Activated CD8-positive, alpha-beta memory T cell treated with anti-CD3 and anti-CD28 coated beads for 4 hours (primary cell): ENCODE measurements at places on chromosomes 5 and 9.

- DNase-seq, result no peak
Observed at GRCh38 chr9:74728176-74728575, 159.5 kb downstream of the TRPM6 start.

GRCh38 chr9:37417252-37417803 is 5.2 kb upstream of the GRHPR start:
- DNase-seq, result no peak

DNA sequence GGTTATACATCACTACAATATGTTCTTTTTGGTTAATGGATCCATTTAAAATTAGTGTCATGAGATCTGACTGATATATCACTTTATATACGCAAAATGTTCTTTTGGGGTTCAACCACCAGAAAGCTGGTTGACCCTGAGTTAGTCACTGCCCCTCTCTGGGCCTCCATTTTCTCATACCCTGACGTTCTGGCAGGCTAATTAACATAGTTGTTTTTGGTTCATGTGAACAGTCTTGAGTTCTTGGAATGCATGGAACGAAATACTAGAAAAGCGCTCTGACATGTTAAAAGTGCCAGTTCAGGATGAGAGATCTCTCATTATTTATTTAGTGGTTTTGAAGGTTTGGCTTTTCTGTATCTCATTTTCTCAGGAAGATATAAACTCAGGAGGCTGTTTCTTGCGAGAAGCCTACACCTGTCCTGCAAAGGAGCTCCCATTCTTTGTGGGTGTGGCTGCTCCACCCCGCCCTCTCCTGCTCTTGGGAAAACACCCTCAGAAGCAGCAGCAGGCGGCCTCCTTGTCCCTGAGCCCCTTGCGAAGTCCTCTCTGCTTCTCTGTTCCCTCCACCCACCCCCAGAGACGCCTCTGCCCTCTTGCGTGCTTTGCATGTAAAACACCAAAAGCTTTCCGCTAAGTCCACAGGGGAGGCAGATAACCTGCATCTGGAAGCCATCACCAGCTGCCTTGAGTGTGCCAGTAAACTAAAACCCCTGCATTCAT is 302.4 kb upstream of the PANK3 start:
- DNase-seq, result no peak

DNA sequence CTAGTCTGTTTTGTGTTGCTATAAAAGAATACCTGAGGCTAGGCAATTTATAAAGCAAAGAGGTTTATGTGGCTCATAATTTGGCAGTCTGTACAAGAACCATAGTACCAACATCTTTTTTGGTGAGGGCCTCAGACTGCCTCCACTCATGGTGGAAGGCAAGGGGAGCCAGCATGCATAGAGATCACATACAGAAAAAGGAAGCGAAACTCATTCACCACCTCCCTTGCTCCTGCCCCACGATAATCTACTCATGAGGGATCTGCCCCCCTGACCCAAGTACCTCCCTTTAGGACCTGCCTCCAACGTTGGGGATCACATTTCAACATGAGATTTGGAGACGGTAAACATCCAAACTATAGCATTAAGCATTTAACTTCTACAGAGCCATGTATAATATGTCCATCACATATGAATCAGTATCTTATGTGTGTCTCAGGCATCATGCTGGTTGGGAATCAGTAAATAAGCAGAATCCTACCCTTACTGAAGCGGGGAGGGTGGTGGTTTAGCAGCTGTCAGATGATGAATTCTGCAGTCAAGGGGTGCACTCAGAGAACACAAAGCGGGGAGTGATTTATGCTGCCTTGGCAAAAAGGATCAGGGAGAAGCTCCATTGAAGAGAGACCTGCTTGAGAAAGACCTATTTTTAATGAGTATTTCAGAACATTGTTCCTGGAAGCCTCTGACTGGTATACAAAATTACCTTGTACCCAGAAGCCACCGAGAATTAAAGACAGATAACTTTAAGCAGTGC is 34.8 kb downstream of the HMGXB3 start:
- DNase-seq, result no peak

DNA sequence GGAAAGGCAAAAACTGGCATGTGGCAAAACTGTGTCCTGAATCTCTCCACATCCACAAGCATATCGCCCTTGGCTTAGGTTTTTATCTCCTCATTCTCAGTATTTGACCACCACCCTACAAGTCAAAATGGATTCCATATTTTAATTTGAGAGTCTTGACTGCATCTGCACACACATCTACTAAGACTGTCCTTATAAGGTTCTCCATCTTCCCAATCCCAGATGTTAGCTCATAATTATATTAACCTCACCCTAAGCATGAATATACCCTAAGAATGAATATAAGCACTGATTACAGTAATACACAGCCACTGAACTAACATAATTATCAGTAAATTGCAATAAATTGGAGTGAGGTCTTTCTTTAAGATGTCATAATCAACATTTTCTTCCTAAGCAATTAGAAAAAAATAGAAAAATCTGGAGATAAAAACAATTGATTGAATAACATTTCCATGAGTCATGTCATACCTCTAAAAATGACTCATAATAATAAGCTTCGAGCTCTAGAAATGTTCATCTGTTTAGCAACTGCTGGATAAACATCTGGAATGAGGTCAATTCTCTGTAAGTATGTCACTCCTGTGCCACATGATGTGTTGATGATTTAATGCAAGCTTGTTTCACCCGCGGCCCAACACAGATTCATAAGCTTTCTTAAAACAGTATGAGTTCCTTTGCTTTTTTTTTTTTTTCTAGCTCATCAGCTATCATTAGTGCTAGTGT is 39.9 kb upstream of the PAM start:
- no peak for DNase-seq

DNA sequence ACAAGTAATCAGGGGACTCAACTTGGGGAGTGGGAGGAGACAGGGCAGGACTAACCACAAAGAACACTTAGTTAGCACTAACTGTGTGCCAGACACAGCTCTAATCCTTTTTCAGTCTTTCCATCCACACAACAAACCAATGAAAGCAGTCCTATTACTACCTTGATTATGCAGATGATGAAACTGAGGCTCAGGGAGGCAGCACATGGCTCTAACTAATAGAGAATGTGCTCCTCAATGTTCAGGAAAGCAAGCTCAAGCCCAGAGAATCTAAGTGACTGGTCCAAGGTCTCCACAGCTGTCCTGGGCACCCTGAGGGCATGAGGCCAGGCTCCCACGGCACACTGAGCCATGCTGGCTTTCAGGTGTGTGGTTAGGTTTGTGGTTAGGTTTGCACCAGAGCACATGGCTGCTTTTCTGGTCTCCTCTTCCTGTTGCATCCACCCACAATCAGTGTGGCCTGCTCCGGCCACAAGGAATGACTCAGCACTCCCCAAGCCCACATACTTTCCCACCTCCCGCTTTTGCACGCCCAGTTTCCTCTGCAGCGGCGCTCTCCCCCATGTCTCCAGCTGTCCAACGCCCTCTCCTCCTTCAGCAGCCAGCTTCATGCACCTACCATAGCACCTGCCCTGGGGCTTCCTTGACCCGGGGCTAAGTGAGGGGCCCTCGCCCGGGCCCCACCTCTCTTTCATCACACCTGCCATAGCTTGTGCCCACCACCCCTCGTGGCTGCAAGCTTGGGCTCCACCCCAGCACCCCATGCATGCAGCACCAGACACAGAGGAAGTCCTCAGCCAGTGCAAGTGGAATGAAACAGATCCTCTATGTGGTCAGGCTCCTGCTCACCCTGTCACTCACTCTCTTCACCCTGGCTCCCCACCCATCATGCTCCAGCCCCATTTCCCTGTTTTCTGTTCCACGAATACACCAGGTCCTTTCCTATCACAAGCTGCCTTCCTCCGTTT is 133.1 kb downstream of the GABBR2 start:
- DNase-seq, result no peak

DNA sequence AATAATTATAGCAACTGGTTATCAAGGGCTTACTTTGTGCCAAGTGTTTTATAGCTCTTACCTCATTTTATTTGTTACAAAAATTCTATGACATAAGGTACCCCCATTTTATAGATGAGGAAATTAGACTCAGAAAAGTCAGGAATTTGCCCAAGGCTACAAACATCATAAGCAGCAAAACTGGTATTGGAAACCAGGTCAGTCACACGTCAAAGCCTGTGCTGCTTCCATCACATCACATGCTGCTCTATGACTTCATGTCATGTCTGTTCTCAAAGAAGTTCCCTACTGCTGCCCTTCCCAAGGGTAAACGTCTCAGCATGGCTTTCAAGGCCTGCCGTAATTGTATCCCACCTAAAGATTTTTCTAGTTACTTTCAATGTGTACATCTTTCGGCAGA is 6.9 kb upstream of the KIF2A start:
- DNase-seq, result no peak

DNA sequence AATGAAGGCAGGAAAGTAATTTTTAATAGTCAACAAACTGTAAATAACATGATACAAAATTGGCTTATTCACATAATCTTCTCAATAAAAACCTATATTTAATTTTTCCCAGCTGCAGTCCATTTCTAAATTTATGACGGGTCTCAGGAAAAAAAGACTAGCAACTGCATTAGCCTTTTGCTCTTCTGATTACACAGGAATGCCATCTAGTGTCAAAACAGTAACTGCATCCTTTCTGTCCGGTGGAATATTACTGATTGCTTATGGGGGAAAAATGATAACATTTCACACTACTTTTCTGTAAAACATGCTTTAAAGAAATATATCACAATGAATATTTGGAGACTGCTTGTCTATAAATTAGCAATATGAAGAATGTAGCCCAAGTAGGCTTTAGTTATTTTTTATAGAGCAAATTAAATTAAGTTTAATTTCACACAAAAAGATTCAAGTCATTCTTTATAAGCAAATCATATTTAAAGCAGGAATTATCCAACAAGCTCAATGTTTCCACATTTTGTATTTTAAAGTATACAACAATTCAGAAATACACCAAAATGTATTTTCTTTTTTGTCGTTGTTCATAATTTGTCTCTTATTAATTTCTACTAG is 534.7 kb downstream of the CDH10 start:
- DNase-seq, result no peak

- no peak for DNase-seq
Observed at GRCh38 chr9:96033896-96034295, 158.4 kb downstream of the ERCC6L2 start.

DNA sequence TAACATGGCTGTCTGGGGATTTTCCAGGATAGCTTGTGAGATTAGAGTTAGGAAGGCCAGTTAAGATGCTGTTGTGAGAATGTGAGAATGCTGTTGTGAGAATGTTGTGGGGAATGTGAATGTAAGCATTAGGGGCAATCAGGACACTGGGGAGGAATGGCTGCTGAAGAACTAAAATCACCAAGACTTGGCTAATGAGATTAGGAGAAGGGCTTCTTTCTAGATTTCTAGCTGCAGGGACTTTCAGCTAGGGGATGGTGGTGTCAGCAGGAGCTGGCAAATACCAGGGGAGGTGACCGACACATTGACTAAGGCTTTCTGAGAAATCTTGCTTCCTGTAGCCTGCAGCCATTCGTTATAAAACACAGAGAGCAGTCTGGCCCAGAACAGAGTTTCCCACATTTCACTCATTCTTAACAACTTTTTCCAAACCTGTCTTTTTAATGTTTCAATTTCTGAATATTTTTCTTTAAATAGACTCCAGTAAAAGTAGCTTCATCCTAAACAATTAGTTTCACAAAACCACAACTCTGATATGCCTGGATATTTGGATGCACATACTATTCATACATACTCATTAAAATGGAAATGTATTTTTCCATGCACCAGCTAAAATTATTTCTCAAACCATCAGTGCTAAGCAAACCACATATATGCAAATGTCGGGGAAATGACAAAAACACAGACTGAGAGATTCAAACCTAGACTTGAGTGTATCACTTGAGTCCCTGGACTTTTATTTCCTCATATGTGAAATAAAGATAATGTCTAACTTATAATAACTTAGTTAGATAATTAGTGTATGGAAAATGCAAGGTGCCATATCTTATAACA is 89.3 kb upstream of the TNC start:
- DNase-seq, result no peak

DNA sequence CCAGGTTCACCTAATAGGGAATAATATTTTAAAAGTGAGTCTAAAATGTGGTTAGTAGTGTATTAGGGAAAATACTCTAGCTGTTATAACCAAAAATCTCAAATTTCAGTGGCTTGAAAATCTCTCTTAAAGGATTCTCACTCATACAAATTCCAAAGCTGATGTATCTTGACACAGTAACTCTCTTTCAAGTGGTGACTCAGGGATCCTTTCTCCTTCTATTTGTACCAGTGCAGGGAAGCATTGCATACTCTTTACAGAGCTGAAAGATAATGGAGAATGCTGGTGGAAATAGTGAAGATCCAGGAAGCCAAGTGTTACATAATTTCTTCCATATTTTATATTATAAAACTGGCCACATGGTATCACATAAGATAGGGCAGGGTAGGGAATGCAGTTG is 560.2 kb upstream of the CDH9 start:
- DNase-seq, result no peak

GRCh38 chr5:171644536-171644935 is 141.1 kb upstream of the SMIM23 start:
- no peak for DNase-seq

DNA sequence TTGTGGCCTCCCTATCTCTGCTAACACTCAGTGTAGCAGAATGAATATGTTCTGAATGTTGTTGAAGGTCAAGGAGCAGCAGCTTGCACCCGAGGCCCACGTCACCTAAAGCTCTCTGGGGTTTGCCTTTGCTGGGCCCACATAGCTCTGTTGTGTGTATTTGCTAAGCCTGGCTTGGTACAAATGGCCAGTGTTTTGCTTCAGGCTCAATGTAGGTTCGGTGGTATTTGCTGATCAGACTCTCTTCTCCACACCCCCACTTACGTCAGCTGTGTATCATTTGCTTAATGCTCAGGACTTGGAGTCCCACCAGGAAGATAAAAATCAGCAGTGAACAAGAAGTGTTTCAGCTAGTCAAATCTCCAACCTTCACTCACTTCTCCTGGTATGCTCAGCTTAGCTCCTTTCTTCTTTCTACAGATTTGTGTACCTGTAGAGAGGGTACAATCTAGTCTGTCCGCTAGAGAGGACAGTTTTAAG is 4.8 kb upstream of the RFESD start:
- no peak for DNase-seq

GRCh38 chr5:81115261-81115660 is 117.9 kb upstream of the CKMT2 start:
- no peak for DNase-seq

- DNase-seq, result no peak
Observed at GRCh38 chr5:57736716-57737115, 254.1 kb upstream of the ACTBL2 start.

- DNase-seq, result no peak
Observed at GRCh38 chr9:121671612-121672155, 20.2 kb downstream of the DAB2IP start.
